T-helper 22 cell (primary cell): ENCODE measurements at places on chromosomes 7 and 10.
A peak's percentile ranks its signal among the peaks of the same experiment; 100 is the strongest.

GRCh38 chr10:115950320-115950719 is 322.7 kb downstream of the GFRA1 start:
- DNase-seq: no peak

- DNase-seq: no peak
Measured at GRCh38 chr10:133608855-133609254, 17.7 kb downstream of the FRG2B start.

DNA sequence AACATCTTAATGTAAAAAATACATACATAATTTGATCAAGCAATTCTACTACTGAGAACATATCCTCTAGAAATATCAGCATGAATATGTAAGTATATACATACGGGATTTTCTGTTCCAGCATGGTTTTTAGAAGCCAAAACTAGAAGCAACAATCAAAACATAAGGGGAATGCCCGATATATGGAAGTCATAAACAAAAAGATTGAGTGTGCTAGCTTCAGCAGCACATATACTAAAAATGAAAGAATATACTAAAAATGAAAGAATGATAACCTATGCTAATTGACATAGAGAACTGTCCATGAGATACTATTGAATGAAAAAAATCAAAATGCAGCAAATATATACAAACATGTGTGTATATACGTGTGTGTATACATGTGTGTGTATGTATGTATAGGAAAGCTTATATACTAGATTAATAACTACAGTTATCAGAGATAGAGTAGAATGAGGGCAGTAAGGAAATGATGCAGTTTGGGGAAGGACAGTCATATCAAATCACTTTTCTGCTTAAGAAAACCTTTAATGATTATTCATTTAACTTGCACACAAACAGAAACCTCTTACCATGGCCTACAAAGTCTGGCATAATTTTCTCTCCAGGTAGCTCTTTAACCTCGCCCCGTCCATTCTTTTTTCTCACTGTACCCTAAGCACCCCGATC is 72.9 kb downstream of the NPY start:
- no peak for DNase-seq

GRCh38 chr10:7484456-7485243 is 73.8 kb upstream of the SFMBT2 start:
- DNase-seq: peak; percentile 23

DNA sequence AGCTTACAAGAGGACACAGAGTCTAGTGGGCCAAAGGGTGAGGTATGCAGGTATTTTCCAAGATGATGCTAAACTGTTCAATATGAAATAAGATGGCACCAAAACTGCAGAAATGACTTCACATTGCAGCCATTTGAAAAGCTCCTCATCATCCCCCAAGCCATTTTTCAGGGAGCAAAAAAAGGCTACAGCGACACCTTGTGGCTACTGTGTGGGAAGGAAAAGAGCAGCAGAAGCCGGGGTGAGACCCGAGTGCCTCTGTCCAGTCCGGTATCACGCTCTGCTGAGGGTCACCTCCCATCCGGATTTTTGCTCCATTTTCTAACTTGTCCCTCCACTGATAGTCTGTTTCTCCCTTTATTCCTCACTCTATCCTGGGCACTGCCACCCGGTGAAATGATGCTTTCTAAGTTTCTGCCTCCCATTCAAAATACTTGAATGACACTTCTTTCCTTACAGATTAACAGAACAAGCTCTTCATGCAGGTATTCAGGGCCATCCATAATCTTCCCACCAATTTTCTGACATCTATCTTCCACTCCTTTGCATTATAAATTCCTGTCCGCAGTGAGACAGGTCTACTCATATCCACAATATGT is 220.2 kb downstream of the DGKI start:
- DNase-seq: no peak

DNA sequence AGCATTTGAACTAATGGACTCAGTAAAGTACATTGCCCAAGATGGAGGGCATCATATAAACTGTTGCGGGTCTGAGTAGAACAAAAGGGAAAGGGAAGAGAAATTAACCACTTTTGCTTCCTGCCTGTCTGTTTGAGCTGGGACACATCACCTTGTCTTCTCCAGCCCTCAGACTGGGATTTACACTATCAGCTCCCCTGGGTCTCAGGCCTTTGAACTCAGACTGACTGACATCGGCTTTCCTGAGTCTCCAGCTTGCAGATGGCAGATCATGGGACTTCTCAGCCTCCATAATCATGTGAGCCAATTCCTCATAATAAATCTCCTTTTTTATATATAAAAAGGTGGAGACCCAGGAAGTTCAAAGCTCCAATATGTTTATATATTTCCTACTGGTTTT is 23.0 kb upstream of the WASL start:
- DNase-seq: no peak

DNA sequence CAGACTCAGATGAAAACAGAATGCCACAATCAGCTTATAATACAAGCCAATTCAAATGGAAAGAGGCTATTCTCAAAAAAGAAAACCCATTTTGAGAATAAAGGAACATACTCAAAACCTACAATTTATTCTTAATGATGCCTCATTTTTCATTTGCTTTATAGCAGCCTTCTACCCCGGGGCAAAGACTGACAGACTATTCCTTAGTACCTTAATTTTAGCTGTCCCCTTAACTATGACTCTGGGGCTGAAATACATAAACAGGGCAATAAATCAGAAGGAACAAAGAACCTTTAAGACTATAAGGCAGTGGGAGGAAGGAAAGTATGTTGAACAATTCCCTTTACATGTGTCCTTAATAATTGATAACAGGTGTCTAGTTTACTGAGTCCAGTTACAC is 76.8 kb downstream of the TMEM106B start:
- no peak for DNase-seq

DNA sequence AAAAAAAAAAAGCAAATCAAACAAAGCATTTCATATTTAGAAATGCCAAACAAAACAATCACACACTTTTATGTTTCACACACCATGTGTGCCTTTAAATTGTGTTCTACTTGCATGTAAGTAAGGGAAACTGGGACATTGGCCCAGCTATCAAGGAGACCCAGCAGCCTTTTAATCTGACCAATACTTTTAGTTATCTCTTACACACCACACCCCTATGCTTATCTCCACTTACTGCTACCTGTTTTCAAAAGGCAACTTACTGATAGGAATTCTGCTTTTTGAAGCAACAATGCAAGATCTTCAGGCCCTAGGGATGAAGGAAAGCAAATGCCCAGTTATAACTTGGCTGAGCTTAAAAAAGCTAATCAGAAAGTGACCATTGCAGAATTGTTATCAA is 1244.8 kb upstream of the SORCS1 start:
- DNase-seq: no peak

- no peak for DNase-seq
Measured at GRCh38 chr10:124703778-124704427, 40.3 kb downstream of the FAM53B start.

DNA sequence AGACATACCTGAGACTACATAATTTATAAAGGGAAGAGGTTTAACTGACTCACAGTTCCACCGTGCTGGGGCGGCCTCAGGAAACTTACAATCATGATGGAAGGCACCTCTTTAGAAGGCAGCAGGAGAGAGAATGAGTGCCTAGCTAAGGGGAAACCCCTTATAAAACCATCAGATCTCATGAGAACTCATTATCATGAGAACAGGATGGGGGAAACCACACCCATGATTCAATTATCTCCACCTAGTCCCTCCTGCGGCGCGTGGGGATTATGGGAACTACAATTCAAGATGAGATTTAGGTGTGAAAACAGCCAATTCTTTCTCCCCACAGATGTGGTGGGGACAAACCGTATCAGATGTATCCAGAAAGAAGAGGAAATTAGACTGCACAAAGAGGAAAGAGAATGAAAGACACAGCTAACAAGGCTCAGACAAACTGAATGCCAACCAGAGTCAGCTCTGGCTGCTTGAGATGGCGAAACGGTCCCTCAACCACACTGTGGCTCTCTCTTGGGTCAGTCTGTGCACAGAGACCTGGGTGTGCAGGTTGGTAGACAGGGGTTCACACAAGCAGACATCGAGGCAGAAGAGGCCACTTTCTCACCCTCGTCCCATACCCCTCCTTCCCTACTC is 375.6 kb downstream of the SFMBT2 start:
- no peak for DNase-seq

GRCh38 chr10:62162261-62162981 is 106.2 kb downstream of the RTKN2 start:
- no peak for DNase-seq

GRCh38 chr10:97765201-97765600 is 6.6 kb downstream of the SFRP5 start:
- DNase-seq: no peak

DNA sequence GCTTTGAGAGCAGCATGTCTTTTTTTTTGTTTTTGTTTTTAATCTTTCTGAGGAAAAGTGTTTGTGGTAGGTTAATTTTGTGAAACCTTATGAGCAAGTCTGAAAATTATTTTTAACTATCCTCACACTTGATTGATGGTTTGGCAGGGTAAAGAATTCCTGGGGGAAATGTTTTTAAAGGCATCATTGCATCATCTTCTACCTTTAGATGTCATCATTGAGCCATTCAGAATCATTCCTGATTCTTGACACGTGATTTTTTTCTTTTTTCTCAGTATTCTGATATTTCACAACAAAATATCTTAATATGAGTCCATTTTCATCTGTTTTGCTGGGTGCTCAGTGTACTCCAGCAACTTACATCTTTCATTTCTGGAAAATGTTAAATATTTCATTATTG is 28.3 kb downstream of the PALS2 start:
- no peak for DNase-seq

GRCh38 chr7:150511048-150511447 is 3.6 kb upstream of the GIMAP7 start:
- no peak for DNase-seq

DNA sequence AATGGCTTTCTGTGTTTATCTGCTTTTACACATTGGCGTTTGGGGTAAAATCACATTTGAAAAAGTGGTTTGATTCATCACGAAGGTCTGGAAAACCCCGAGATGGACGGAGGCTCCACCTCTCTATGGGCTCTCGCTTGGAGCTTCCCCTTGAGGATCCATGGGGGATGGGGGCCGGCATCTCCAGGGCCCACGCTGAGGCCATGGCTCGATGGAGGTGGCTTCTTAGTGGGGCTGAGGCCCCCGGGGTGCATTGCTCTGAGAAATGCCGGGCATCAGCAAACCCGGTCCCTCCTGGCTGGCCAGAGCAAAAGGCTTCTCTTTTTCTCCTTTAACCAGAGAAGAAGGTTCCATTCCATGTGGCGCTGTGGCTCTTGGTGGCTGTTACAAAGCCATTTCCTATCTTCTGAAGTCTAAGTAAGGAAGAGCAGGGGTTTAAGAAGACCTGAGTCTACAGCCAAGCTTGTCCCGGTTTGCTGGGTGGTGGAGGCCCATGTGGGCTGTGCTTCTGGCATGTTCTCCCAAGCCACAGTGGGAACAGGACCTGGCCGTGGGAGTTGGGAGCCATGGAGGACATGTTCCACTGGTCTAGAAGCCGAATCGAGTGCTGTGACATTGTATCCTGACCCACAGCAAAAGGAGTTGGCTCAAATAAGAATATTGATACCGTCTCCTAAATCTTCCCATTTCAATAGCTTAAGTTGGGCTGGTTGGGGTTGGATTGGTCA is 243.5 kb upstream of the PITRM1 start:
- DNase-seq: no peak

- no peak for DNase-seq
Measured at GRCh38 chr7:31796375-31796774, 109.4 kb downstream of the PPP1R17 start.

GRCh38 chr10:87931836-87932230 is 68.4 kb downstream of the PTEN start:
- no peak for DNase-seq

GRCh38 chr7:13225068-13225467 is 537.6 kb downstream of the ARL4A start:
- DNase-seq: no peak

DNA sequence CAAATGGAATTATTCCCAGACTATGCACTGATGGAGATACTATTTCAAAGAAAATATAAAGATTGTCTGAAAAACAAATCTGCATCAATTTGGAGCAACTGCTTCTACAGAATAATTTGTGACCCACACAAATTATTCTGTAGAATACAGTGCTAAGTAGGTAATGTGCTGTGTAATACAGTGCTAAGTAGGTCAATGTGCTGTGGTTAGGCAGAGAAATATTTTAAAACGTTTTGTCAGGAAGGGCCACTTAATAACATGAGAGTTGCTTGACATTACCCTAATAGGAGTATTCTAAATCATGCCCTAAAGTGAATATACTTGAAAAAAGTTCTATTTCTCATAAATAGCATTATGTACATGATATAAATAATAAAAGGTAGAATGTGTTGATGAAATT is 116.5 kb upstream of the KCND2 start:
- DNase-seq: no peak

DNA sequence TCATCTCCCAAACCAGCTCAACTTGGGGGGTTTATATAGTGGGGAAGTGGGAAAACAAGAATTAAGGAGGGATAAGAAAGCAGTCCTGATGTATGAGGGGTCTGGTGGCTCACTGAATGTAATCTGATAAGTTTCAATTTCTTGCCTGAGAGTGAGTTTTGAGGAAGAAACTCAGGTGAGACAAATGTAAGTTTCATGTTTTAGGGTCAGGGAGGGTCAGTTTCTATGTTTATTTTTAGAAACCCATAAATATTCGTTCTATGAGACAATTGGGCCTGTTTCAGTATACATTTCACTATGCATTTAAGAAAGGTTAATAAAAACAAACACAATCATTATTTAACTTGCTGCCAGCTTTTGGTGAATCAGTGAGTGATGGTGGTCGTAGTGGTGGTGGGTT is 128.0 kb upstream of the MBL2 start:
- no peak for DNase-seq

- no peak for DNase-seq
Measured at GRCh38 chr7:142815134-142815533, 39.7 kb upstream of the EPHB6 start.

GRCh38 chr10:98367604-98368451 is 47.2 kb downstream of the PYROXD2 start:
- DNase-seq: no peak

DNA sequence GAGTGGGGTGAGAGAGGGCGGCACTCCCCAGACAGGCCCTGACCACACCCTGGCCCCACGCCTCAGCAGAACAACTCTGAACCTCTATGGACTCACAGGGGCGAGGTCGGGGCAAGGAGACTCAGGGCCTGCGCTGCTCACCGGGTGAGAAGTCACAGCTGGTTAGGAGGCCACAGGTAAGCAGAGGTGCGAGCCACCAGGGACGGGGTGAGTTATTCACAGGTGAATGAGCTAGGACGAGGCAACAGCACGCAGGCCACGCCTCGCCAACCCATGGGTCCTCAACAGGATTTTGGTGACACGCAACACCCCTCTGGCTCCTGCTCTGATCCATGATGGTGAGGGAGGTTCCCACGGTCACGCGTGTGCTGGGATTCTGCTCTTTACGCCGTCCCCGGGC is 202.5 kb downstream of the ADARB2 start:
- DNase-seq: no peak

- DNase-seq: no peak
Measured at GRCh38 chr10:131580076-131580652, 268.6 kb upstream of the TCERG1L start.

DNA sequence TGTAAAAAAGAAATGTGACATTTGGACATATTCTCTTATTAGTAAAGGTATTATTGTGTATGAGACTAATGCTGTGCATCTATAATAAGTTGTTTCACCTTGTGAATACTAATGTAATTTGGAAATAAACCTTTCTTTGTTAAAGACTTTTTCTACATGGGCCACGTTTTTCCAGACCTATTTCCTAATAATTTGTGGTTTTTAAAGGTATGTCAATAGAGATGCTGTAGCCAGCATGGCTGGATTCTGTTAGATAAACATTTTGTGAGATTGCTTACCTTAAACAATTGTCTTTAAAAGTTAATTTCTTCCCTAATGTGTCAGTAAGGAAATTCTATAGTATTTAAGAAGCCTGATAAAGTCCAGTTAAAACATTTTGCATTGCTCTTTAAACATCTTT is 56.0 kb downstream of the KAT6B start:
- DNase-seq: no peak
